Liver (tissue), 10 donors: ENCODE measurements at places on chromosomes 16 and 17. TPM values are rescaled to one million over a fixed set of nuclear protein-coding genes. Genes with fewer than 3 reads are reported as not detected.

Gene NOD2
- 1.3 TPM for total RNA-seq

- H3K4me1 ChIP-seq, result no peaks in the 10 kb centered on the region
- DNase-seq, result no peak
These were observed 2.0 kb upstream of the CANT1 start for GRCh38 chr17:79011451-79012147.

Gene ZNF750
- total RNA-seq, result not detected

GRCh38 chr16:78189121-78189520 is 89.7 kb downstream of the WWOX start:
- no peak overlapping the region for H3K4me3 ChIP-seq
- no peaks in the 10 kb centered on the region for H3K27me3 ChIP-seq
- no peaks in the 10 kb centered on the region for H3K36me3 ChIP-seq
- DNase-seq, result no peak
